ENCODE measurements at places on chromosomes 2 and 18. TPM values are rescaled to one million over a fixed set of nuclear protein-coding genes. Genes with fewer than 3 reads are reported as not detected.

- DNase-seq, result no peak
- H3K27me3 ChIP-seq, result no peaks in the 10 kb centered on the region
- H3K27ac ChIP-seq, result no peak overlapping the region
- H3K4me1 ChIP-seq, result no peaks in the 10 kb centered on the region
- H3K4me3 ChIP-seq, result no peak overlapping the region
Measured at GRCh38 chr2:12429779-12430406, 286.8 kb upstream of the TRIB2 start.

The DYSF gene
- total RNA-seq, result 0.04 TPM

DNA sequence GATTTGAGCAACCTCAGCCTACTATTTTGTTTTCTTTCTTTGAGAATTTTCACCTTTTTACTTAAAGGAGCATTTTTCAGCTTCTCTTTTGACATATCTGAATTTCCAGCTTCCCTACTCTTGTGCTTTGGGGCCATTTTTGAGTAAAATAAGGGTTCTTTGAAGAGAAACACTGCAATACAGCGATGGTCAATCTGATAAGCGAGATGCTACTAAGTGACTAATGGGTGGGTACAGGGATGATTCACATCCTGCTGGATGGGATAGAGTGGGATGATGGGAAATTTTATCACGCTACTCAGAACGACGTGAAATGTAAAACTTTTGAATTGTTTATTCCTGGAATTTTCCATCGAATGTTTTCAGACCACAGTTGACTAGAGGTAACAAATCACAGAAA is 211.5 kb downstream of the TMEM247 start:
- H3K4me1 ChIP-seq, result no peaks in the 10 kb centered on the region
- no peak overlapping the region for H3K27ac ChIP-seq
- H3K4me3 ChIP-seq, result no peak overlapping the region
- no peaks in the 10 kb centered on the region for H3K36me3 ChIP-seq
- DNase-seq, result peak; percentile 40
- no peaks in the 10 kb centered on the region for H3K27me3 ChIP-seq

DNA sequence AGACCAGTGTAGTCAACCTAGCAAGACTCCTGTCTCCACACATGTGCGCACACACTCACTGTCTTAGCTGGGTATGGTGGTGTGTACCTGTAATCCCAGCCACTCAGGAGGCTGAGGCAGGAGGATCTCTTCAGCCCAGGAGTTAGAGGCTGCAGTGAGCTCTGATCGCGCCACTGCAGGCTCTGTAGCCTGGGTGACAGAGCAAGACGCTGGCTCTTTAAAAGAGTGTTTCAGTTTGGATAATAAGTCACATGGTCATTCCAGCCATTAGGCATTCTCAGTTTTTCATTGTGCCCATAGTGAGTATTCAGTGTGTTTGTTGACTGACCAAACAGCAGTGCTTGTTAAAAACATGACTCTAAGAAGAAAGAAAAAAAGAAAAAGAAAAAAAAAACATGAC is 31.0 kb downstream of the RAB10 start:
- peaks cover 6% of the 10 kb centered on the region for H3K36me3 ChIP-seq
- H3K27me3 ChIP-seq, result no peaks in the 10 kb centered on the region
- H3K4me3 ChIP-seq, result no peak overlapping the region
- H3K4me1 ChIP-seq, result peaks cover 19% of the 10 kb centered on the region

GRCh38 chr2:204046145-204046544 is 109.6 kb downstream of the ICOS start:
- no peak for DNase-seq
- H3K27ac ChIP-seq, result no peak overlapping the region
- no peaks in the 10 kb centered on the region for H3K4me1 ChIP-seq
- no peak overlapping the region for H3K4me3 ChIP-seq
- no peaks in the 10 kb centered on the region for H3K27me3 ChIP-seq
- no peaks in the 10 kb centered on the region for H3K36me3 ChIP-seq

DNA sequence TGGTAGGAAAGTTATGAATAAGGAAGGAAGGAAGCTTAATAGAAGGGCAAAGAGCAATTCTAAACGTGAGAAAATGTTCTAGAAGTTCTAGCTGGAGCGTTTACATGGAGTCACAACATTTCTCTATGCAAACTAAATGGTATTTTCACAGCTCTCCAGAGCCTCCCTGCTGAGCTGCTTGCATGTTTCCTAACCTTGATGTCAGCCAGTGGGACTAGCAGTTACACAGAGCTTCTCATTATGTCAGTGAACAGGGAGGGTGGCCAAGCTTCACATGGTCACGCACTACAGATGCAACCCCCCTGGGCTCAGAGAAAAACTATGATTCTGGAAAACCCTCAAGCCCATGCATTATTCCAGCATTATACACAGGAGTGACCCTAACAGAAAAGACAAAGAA is 153.4 kb upstream of the CCDC150 start:
- H3K4me1 ChIP-seq, result no peaks in the 10 kb centered on the region
- no peak overlapping the region for H3K4me3 ChIP-seq
- DNase-seq, result no peak
- no peaks in the 10 kb centered on the region for H3K27me3 ChIP-seq

GRCh38 chr2:180122874-180123273 is 115.8 kb upstream of the CWC22 start:
- H3K27me3 ChIP-seq, result peaks cover 4% of the 10 kb centered on the region
- H3K36me3 ChIP-seq, result no peaks in the 10 kb centered on the region
- no peaks in the 10 kb centered on the region for H3K4me1 ChIP-seq
- no peak overlapping the region for H3K27ac ChIP-seq

DNA sequence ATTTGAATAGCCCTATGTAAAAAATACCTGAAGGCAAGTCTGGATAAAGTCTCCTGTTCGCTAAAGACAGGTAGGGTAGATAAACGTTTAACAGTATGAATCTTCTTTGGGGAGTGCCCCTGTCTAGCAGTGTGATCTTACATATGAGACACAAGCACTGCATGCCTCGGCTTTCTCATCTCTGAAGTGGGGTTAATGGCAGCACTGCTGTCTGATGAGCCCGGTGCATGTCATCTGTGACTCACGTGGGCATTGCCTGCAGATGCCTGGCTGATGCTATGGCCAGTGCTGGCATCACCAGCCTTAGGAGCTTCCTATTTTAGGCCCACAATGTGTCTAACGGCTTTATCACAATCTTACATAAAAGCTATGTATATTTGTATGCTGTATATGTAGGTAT is 50.1 kb downstream of the GALR1 start:
- H3K36me3 ChIP-seq, result no peaks in the 10 kb centered on the region
- no peaks in the 10 kb centered on the region for H3K4me1 ChIP-seq
- no peak overlapping the region for H3K4me3 ChIP-seq
- H3K27me3 ChIP-seq, result no peaks in the 10 kb centered on the region
- no peak for DNase-seq

DNA sequence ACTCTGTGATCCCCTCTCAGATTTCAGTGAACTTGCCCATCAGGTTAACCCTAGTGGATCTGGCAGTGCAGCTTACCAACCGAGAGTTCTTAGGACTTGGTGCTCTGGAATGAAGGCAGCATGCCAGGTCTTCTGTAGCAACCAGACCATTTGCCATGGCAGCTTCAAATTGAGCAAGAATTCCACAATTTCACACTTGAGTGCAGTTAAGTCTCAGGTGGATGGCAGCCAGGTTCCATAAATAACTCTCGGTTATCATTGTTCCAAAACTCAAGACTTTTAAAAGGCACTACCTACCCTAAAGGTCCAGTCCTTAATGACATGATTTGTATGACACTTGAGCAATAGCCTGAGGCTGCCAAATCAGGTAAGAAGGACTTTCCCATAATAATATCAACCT is 48.1 kb downstream of the GALNT3 start:
- H3K4me3 ChIP-seq, result no peak overlapping the region
- DNase-seq, result peak; percentile 50
- no peaks in the 10 kb centered on the region for H3K4me1 ChIP-seq
- no peaks in the 10 kb centered on the region for H3K27me3 ChIP-seq
- H3K27ac ChIP-seq, result no peak overlapping the region

The CD302 gene
- total RNA-seq, result 0.24 TPM

The C2orf66 gene
- total RNA-seq, result 0.28 TPM

The CCDC150 gene
- 28.0 TPM for total RNA-seq

The ACMSD gene
- not detected for total RNA-seq

DNA sequence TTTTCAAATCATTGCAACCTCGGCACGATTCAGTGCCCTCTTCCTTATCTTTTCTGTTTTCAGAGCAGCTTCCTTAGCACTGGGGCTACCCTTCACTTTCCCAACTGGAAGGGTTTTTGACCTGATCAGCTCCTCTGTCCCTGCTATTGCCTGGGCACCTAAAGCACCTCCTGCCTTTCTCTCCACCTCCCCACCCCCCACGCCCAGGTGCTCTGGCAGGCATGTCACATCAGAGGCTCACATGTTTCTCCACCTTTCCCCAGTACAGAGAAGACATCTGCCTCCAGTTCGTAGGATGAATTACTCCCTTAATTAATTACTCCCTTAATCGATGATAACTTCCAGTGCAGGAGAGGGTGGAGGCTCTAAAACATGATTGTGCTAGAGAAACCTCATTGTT is 88.7 kb upstream of the LCLAT1 start:
- DNase-seq, result no peak
- H3K4me1 ChIP-seq, result no peaks in the 10 kb centered on the region
- H3K36me3 ChIP-seq, result no peaks in the 10 kb centered on the region
- H3K27ac ChIP-seq, result no peak overlapping the region
- no peak overlapping the region for H3K4me3 ChIP-seq
- no peaks in the 10 kb centered on the region for H3K27me3 ChIP-seq

DNA sequence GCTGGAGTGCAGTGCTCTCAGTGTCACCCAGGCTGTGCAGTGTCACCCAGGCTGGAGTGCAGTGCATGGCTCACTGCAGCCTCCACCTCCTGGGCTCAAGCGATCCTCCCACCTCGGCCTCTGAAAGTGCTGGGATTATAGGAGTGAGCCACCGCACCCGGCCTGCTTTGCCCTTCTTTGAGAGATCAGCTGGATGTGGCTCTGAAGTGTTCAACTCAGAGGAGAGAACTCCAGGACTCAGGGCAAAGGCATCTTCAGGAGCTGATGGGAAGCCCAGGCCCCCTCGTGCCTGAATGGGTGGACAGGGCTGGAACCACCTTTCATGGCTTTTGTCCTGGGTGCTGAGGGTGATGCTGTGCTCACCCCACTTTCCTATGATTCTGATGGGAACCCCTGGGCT is 52.0 kb upstream of the HAAO start:
- no peak for DNase-seq
- no peaks in the 10 kb centered on the region for H3K27me3 ChIP-seq
- no peaks in the 10 kb centered on the region for H3K4me1 ChIP-seq
- H3K36me3 ChIP-seq, result no peaks in the 10 kb centered on the region
- H3K4me3 ChIP-seq, result no peak overlapping the region
- no peak overlapping the region for H3K27ac ChIP-seq

GRCh38 chr2:94875820-94876522 is 4.7 kb downstream of the TEKT4 start:
- no peaks in the 10 kb centered on the region for H3K36me3 ChIP-seq
- DNase-seq, result no peak
- H3K4me1 ChIP-seq, result no peaks in the 10 kb centered on the region
- H3K27me3 ChIP-seq, result peaks cover 16% of the 10 kb centered on the region
- no peak overlapping the region for H3K27ac ChIP-seq
- H3K4me3 ChIP-seq, result no peak overlapping the region

DNA sequence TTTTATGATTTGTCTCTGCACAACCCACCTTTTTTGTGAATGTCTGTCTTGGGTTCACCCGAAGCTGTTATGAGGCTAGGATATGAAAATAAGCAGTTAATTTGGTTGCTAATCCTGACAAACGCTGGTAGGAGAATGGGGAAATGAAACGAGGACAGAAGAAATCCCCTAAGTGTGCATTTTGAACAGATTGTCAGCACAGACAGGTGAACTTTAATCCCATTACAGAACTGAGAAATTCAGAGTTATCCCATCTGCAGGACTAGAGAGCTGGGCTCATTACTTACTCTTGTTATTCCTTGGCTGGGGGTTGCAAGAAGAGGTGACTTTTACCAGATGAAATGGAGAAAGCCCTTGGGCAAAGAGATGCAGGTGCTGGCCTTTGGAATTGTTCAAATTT is 123.3 kb upstream of the NYAP2 start:
- H3K4me3 ChIP-seq, result no peak overlapping the region
- H3K36me3 ChIP-seq, result no peaks in the 10 kb centered on the region
- H3K4me1 ChIP-seq, result peaks cover 3% of the 10 kb centered on the region
- no peak for DNase-seq

DNA sequence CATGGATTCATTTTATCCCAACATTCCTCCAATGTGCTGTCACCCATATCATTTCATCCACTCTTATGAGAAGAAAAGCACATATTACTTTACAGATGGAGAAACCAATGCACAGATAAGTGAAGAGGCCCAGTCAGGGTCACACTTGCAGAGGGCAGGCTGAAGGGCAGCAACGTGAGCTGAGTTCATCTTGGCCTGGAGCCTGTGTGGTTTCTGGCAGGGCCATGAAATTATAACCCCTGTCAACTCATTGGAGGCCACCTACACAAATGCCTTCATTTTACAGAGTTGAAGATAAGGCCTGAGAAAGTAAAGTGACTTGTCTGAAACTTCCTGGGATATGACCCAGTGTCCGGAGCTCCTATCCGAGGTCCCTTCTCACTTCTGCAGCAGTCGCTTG is 88.4 kb upstream of the NRP2 start:
- H3K27ac ChIP-seq, result no peak overlapping the region
- no peaks in the 10 kb centered on the region for H3K36me3 ChIP-seq
- no peak overlapping the region for H3K4me3 ChIP-seq
- no peaks in the 10 kb centered on the region for H3K4me1 ChIP-seq

DNA sequence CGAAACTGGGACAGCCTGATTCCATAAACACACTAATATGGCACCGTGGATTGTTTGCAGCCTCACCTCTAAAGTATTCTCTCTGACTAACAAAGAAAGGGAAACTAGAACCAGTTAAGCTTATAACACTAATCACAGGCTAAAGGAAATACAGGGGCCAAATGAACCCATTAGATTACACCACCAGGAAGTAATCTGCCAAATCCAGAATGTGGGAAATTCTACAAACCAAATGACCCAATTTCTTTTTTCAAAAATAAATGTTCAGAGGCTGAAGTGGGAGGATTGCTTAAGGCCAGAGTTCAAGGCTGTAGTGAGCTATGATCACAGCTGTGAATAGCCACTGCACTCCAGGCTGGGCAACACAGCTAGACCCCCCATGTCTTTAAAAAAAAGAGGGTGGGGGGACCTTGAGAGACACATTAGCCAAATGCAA is 1.5 kb upstream of the MPPE1 start:
- no peak overlapping the region for H3K4me3 ChIP-seq
- no peaks in the 10 kb centered on the region for H3K27me3 ChIP-seq

- no peak overlapping the region for H3K4me3 ChIP-seq
- no peaks in the 10 kb centered on the region for H3K36me3 ChIP-seq
- DNase-seq, result no peak
- H3K27ac ChIP-seq, result no peak overlapping the region
- no peaks in the 10 kb centered on the region for H3K27me3 ChIP-seq
Measured at GRCh38 chr2:197626965-197627625, 48.3 kb downstream of the RFTN2 start.

The LIMS3 gene
- total RNA-seq, result 2.7 TPM

All from A673 (cell line).